Endodermal cell (in vitro differentiated cells): ENCODE measurements at places on chromosomes 11 and 22. TPM values are rescaled to one million over a fixed set of nuclear protein-coding genes. Genes with fewer than 3 reads are reported as not detected.

TTC36 gene
- 0.42 and 1.1 TPM in 2 replicates for total RNA-seq

PATE2 gene
- total RNA-seq = 0.23 and 0.79 TPM in 2 replicates

POLR2L gene
- total RNA-seq = 103 to 148 TPM (median 131 TPM) in 3 replicates

CELSR1 gene
- total RNA-seq = 27.6 and 34.1 TPM in 2 replicates

PRR33 gene
- total RNA-seq = not detected in 3 replicates

MRGPRF gene
- total RNA-seq = 3.2 to 4.2 TPM (median 3.7 TPM) in 3 replicates

ELFN2 gene
- total RNA-seq = 0.40 to 1.9 TPM (median 0.48 TPM) in 3 replicates

MGAT3 gene
- 16.7 to 20.3 TPM (median 18.6 TPM) in 3 replicates for total RNA-seq

TMEM86A gene
- 6.2 to 11.3 TPM (median 7.8 TPM) in 3 replicates for total RNA-seq

TNNT3 gene
- total RNA-seq = not detected in 3 replicates

ANGPTL5 gene
- total RNA-seq = not detected in 2 replicates

DUSP8 gene
- 4.4 to 20.5 TPM (median 4.7 TPM) in 3 replicates for total RNA-seq

MS4A15 gene
- total RNA-seq = not detected in 3 replicates

PLEKHA7 gene
- 13.6 and 17.5 TPM in 2 replicates for total RNA-seq
